ENCODE measurements at places on chromosomes 5 and 9.

- no peak for DNase-seq
Observed at GRCh38 chr5:176497852-176498251, 39.4 kb downstream of the RNF44 start.

DNA sequence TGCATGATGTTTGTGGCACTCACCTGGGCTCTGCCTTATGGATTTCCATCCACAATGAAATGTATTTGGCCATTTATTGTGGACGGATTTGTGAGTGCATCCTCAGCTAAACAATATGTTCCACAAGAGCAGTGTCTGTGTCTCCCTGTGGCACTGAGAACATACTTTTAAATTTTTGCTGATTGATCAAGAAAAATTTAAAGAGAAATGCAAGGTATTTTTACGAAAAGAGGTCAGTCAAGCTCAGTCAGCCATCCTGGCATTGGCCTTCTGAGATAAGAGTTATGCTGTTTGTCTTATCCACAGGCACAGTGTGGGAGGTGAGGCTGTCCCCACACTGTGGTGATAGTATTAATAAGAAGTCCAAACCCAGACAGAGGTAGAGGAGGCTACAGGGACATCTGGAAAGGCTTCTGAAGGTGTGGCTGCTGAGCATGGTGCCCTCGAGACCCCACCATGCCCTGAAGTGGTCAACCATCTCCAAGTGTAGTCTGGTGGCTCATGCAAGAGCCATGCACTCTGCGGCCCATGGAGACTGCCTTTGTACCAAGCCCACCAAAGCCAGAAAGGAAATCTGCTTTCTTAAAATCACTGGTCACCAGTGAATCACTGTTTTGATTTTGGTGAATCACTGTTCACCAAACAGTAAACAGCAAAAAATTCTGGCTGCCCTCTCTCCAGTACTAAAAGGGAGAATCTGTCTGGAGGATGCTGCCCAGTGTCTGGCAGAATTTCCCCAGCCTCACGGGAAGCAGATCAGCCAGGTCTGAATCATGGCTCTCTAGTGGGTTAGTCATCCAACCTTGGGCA lies 28.8 kb downstream of the SPOCK1 start:
- no peak for DNase-seq

DNA sequence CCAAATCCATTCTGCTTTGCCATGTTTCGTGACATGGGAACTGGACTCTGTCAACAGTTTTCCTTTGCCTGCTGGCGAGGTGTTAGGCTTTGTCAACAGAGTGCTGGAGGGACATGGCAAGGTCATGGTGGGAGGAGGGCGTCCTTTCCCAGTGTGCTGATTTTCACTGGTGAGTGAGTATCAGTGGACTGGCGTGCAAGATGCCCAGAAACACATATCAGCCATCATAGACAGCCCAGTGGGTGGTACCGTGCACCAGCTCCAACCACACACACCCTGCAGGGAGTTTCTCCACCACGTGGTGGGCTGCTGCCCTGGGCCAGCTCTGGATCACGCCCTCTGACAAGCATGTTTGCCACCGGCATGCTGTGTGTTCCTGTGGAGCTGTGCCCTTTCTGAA lies 50.0 kb upstream of the ABL1 start:
- no peak for DNase-seq

- DNase-seq, result no peak
Observed at GRCh38 chr5:62143268-62144229, 162.5 kb upstream of the KIF2A start.

GRCh38 chr5:147481874-147482705 lies 27.8 kb downstream of the DPYSL3 start:
- no peak for DNase-seq

- DNase-seq, result no peak
Observed at GRCh38 chr9:2639786-2640185, 18.2 kb downstream of the VLDLR start.

- no peak for DNase-seq
Observed at GRCh38 chr9:137509198-137509597, 41.0 kb downstream of the PNPLA7 start.

DNA sequence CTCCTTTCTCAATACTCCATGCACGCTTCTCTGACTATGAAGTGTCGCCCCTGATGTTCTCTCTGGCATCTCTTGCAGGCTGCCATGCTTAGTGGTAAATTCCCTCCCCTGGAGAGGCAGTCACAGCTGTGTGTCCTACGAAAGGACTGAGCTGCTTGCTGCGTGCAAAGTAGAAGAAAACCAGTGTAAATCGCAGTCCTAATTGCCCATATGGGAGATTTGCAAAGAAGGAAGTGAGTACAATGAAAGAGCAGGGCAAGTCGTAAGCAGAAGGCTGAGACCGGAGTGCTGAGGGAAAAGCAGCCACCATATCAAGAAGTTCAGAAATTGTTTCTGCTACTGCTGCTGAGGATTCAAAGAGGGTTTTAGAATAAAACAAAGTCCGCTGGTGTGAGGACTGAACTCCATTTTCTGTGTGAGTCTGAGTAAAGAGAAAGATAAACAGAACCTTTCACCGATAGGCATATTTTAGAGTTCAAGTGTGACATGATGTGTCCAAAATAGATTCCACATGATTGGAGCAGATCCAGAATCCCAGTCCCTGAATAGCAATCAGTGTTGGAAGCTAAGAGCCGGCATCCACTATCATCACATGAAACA lies 507.8 kb upstream of the MPDZ start:
- no peak for DNase-seq

DNA sequence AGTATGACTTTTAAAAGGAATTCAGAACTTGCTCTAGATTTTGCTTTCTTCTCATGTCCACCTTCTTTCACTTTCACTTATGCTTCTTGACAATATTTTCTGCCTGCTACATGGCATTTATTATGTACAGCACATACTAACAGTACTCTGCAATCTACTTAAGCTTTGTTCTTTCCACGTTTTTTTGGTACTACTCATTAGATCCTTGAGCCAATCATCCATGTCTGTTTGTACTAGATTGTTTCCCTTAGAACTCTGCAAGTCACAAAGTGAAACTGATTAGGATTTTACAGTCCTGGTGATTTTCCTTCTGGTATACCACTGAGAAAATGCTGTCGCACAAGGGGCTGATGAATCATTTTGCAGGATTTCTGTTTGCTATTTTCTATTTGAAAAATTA lies 78.3 kb downstream of the PARP8 start:
- peak; percentile 22 for DNase-seq

DNA sequence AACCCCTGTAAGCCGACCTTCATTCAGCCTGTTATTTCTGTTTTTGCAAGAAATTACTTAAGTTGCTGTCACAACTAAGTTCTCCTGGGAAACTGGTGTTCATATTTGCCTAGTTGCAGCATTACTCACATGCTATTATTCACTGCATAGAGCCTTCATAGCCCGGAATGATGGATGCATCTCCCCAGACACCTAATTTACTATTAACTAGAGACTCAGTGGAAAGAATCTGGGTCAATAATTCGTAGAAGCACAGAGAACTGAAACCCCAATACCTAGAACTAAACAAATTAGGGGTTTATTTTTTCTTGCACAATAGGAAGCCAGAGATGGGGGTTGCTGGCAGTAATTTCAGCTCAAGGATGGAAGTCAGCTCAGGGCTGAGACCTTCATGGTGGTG lies 45.7 kb upstream of the FAM170A start:
- DNase-seq, result no peak

DNA sequence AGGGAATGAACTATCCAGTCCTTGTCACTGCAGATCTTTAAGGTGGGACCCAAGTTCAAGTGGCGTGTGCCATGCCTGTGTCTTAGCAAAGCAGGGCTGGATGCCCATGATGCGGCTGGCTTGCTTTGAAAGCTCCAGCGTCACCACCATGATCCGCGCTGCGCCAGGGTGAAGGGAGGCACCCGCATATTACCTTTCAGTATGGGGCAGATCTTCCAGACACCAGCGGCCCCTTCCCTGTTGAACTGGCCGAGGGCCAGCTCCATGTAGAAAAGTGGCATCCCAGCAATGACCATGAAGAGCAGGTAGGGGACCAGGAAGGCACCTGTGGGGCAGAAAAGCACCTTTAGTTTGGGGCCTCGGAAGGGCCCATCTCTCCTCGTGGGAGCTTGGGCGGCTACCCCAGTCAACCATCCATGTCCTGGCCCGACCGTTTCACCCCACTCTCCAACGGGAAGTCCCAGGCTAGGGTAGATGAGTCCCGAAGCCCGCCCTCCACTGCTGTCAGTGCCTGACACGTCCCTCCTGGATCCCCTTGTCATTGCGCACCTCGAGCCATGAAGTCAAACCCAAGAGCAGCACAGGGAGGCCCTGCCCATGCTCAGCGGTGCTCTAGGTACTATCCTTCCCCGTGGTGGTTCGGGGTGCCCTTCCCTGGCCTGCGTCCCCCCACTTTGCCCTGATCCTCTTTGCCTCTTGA lies 3.9 kb downstream of the SLC6A3 start:
- no peak for DNase-seq

DNA sequence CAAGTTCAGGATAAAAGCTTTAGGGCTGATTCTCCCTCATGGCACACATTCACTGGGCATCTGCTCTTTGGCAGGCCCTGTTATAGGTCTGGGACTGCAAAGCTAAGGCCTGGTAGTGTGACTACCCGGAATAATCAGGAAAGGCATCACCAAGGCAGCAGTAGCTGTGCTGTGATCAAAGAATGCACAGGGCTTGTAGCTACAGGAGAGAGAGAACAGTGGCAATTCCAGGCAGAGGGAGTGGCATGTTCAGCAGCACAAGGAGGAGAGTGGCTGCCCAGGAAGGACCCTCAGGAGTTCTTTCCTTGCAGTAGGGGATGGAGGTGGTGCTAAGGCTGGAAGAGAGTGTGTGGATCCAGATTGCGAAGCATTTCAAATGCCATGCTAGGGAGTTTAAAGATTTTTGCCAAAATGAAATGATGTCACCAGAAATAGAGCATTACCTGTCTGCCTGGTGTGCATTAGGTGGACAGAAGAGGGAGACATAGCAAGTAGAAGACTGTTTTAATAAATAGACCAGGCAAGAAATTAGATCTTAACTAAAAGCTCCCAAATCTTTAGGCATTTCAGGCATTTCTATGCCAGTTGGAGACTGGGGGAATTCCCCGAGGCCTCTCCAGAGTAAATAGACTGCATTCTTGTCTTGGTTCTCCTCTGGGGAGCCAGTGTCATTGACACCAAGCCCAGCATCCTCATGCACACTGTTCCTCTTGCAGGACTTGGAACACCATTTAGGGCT lies 69.1 kb downstream of the GPR21 start:
- no peak for DNase-seq

DNA sequence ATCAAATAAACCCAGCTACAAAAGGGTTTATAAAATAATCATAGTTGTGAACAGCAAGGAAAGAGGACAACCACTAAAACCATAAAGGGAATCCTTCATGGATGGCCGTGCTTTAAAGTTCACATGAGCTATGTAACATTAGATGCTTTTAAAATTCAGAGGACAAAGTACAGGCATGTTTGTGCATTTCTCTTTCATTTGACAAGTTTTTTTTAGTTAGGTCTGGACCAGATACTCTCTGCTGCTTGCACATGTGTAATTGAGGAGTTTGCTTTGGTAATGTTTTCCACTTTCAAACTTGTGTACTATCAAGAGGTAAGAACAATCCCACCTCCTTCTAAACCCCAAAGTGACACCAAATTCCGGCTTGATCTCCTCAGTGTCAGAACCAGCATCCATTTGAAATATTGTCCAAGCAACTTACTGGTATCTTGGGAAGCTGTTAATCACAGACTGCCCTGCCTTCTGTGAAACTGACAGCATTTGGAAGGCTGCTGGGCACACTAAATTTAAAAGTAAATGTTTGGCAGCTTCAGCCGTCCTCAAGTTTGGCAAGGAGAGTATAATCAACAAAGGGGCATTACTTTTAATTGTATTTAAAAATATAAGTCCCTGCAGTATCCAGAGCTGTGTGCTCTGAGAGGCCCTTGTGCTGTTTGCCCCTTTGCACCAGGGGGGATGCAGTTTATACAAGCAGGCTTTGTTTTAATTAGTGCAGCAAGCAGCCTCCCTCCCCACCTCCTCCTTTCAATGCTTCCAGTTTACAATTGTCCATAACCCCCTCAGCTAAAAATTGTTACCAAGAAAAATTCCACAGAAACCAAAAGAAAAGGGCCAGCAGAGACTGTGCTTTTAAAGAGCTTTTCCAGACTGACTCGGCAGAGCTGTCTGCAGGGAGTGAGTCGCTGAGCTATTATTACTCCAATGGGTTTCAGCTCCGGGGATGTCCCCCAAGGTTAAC lies 328.3 kb upstream of the MPDZ start:
- no peak for DNase-seq
